Pancreas (tissue), 10 donors: ENCODE measurements at places on chromosomes 5 and 9. TPM values are rescaled to one million over a fixed set of nuclear protein-coding genes. Genes with fewer than 3 reads are reported as not detected.

DNA sequence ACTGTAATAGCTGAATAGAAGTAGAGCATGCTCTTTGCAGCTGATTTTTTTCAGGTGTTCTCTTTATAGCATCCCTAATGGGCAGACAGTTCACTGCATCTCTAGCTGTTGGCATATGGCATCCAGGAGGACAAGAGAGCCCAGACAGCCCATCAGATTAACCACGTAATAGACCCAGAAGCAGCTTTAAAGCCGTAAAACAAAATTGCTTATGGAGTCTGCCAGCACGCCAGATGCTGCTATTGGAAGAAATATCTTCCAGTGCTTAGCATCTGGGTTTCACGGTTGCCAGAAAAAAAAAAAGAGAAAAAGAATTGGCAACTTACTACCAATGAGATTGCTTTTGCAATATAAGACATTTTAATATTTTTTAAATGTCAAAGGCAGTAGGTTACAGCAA lies 869.4 kb upstream of the NUDT12 start:
- DNase-seq: no peak

Gene SPATA9
- 0.19 TPM for polyA plus RNA-seq

DNA sequence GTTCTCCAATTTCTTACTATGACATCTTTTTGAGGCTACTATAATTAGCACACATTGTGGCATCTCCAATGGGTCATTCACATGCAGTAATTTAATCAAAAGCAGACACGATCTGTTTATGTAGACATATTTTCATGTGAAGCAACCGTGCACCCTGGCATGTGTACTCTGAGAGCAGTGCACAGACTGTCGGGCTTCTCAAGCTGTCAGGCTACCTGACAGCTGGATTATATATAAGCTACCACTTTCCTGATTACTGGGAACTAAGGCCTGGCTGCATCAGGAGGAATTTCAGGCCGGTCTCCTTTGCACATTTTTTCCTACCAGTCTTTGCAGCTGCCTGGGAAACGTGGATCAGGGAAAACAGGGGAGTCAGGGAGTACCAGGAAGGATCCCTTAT lies 197.5 kb downstream of the MAPKAP1 start:
- no peak for DNase-seq

Gene ADAMTSL2
- polyA plus RNA-seq: 12.9 TPM

Gene CCDC112
- polyA plus RNA-seq: 5.1 TPM

DNA sequence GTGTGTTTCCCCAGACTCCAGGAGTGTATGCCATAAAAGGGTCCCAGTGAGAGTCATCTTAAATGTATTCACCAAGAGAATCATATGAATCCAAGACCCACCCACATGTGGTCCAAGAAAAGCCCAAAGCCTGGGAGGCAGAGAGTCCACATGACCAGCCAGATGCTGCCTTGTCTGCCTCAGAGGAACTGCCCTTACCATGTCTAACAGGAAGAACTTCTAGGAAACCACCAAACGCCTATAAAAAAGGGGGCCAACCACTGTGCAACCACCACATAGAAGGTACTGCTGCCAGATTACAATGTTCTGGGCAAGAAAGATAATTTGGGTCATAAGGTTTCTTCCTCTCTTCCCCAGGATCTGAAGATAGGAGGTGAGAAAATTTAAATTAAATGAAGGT lies 129.8 kb upstream of the SLC24A2 start:
- no peak for DNase-seq

Gene GFRA3
- polyA plus RNA-seq: 0.57 TPM

DNA sequence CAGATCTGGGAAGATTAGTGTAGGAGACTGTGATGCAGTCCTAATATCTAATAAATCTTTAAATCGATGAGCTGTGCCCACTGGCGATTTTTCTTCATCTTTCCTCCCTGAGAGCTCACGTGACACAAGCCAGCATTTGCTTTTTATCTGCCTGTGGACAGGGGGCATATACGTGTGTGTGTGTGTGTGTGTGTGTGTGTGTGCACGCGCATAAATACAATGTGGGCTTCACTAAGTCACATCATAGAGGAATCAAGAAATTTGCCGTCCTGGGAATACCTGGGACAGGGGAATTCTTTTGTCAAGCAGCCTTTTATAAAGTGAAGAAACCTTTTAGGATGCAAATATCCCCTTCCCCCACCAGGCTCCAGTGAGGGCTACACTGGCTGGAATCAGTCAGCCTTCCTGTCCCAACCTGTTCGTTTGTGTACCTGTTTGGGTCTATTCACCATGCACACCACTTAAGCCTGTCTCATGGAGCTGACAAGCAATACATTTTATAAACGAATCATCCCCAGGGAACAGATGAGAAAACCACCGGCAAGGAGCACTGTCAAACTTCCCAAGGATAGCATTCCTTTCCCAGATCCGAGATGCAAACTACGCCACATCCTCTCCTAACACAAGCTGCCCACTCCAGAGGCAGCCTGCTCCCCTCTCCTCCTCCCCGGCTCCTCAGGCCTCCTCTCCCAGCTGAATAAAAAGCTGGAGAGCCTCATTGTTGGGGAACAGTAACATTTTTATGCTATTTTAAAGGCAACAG lies 2.7 kb downstream of the EPB41L4B start:
- no peak for DNase-seq
